ENCODE measurements at places on chromosomes 2 and 18.

- DNase-seq, result no peak
Measured at GRCh38 chr2:11669454-11670291, at the start of gene NTSR2. NTSR2 (minus strand) TSS chr2:11670195; CDS start chr2:11670129, 66 bp downstream.

DNA sequence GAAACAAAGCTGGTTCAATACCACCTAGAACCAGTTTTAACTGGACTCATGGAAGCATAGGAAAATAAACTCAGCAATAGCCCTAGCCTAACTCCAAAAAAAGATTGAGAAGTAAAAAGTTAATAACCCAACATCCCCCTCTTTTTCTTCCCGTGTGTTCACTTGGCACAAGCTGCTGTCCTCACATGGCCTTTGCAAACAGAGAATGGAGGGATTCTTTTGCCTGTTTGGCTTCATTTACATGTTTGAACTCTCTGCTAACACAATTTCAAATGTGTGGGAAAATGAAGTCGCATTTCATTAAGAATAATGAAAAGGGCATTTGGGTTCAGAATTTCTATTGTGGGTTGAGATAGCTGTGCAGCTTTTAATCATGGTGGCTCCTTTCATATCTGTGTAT, 589.2 kb upstream of the LRRTM1 start:
- no peak for DNase-seq

GRCh38 chr2:237474442-237474911, 12.6 kb upstream of the MLPH start:
- no peak for DNase-seq

GRCh38 chr2:182631299-182631698, 84.8 kb upstream of the DNAJC10 start:
- DNase-seq, result no peak

DNA sequence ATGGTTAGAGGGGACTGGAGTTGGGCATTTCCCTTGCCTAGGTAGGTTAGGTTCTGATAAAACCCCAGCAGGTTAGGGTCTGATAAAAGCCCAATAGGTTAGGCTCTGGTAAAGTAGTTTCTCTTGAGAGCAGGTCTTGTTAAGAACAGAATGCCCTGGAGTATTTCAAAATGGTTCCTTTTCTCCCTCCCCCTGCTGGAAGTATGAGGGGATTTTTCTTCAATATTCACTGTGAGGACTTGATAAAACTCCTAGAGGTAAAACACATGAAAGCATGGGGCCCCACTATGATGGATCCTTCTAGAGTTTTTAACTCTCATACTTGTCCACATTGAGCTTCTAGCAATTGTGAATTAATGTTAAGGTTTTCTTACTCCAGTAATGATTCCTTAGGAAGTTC, 27.6 kb downstream of the ANKAR start:
- DNase-seq, result no peak

- no peak for DNase-seq
Measured at GRCh38 chr2:164755952-164756351, 85.7 kb downstream of the COBLL1 start.

DNA sequence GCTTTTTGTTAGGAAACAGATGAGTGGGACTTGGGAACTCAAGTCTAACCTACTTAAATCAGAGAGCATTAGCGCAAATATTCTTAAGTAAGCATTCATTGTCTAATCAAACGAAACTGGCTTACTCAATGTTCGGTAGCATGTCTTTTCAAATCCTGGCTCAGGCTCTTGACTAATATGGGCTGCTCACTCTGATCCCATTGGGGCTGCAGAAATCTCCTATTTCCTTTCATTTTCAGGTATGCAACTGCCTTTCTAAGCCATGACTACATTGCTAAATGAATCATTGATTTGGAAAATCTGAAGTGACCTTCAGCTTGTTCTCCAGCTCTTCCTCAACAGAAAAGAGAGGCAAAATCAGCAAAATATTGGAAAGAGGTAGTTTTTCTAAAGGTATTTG, 2084.4 kb upstream of the PIK3C3 start:
- DNase-seq, result no peak

GRCh38 chr18:62880673-62881364, 165.5 kb downstream of the PHLPP1 start:
- DNase-seq, result no peak

DNA sequence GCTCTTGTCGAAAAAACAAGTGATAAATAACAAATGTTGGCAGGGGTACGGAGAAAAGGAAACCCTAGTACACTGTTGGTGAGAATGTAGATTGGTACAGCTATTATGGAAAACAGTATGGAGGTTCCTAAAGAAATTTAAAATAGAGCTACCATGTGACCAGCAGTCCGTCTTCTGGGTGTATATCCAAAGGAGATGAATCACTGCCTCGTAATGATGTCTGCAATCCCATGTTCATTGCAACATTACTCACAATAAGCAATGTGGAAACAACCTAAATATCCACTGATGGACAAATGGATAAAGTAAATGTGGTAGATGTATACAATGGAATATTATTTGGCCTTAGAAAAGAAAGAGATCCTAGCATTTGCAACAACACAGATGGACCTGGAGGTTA, 50.6 kb downstream of the SLC16A14 start:
- no peak for DNase-seq

GRCh38 chr2:25920786-25921415, 42.6 kb upstream of the ASXL2 start:
- no peak for DNase-seq

GRCh38 chr2:29267720-29268119, 152.5 kb downstream of the CLIP4 start:
- no peak for DNase-seq

DNA sequence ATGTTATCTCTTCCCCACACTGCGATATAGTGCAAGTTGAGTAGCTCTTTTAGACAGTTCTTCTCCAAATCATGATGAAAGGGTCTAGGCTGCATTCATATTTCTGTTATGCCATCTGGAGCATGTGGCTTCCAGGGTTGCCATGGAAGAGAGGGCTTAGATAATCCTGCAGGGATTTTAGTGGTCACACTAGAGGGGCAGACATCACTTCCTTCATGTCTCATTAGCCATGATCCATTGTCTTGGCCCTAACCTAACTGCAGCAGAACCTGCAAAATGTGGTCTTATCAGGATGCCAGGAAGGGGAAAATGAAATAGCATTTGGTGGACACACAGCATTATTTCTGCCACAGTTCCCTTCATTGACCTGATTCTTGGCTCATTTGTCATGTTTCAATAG, 83.1 kb downstream of the ADAM23 start:
- no peak for DNase-seq

DNA sequence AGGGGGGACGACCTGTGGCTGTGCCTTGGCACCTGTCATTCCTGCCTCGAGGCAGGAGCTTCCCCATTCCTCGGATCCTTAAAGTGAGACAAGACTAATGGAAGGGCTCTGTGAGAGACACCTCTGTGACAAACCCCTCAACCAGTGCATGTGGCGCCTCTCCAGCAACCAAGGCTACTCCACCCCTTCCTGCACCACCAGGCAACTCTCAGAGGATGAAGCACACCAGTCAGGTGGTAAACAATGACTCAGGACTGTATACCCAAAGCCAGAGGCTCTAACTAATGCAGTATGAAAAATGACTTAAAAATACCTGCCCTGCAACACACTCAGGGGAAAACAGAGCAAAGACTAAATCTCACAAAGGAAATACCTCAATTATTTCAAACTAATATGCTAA, 136.9 kb downstream of the UXS1 start:
- DNase-seq, result no peak

DNA sequence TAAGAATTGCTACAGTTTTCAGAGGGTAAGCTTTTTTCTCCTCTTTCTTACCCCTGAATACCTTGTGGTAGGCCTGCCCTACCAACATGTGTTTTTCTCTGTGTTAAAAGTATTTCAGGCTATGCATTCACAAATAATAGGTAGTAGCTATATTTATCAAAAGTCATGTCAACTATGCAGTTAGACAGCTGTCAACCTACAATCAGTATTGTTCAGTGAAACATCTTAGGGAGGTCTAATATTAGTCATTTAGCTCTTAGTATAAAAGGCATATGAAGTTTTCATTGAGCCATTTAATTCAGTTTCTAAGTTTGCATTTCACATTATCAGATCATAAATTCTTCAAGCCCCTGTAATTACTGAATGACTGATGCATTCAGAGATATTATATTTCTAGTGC, 36.7 kb downstream of the XIRP2 start:
- DNase-seq, result no peak

DNA sequence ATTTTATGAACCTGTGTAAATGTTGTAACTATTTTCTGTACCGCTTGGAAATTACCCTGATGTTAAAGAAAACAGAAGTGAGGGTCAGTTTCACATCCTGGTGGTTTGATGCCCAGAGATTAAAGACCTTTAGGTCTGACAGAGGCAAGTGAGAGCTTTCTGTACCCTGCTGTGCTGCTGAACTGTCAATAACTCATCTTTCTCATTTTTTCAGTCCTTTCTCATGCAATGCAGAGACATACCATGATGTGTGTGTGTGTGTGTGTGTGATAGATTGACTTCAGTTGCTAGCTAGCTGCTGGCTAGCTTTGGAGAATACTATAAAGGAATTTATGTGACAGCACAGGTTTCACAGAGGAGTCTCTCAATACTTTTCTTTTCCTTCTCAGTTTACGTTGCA, 2025.6 kb upstream of the LRRTM1 start:
- DNase-seq, result no peak

DNA sequence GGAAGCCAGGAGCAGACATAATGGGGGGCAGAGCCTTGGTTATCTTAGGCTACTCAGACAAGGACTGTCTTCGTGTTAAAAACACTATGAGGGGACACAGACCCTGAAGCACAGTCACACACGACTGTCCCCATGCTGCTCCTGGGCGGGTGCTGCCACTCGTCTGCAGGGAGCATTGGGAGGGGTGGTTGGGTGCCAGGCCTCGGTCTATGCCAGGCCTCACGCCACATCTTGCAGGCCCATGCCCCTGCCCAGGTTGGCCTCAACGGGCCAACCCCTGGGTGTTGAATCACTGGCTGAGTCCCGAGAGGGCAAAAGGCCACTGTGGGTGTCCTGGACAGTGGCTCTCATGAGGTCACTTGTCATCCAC, 97.9 kb downstream of the USP40 start:
- DNase-seq, result no peak

DNA sequence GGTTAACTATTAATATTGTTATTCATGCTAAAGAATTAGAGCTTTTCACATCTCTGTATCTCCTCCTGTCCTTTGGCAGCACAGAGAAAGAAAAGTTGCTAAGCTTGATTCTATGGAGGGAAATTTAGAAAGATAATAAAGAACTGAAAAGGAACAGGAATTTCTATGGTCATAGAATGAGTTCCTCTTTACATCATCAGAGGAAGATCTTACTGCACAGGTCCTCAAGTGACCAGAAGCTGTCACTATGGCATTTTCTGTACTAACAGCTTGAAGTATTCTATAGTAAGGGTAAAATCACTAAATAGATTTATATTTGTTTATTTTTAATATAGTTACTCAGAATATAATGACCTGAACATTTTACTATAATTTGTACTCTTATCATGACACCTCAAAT, 6.0 kb upstream of the PRKD3 start:
- DNase-seq, result no peak

DNA sequence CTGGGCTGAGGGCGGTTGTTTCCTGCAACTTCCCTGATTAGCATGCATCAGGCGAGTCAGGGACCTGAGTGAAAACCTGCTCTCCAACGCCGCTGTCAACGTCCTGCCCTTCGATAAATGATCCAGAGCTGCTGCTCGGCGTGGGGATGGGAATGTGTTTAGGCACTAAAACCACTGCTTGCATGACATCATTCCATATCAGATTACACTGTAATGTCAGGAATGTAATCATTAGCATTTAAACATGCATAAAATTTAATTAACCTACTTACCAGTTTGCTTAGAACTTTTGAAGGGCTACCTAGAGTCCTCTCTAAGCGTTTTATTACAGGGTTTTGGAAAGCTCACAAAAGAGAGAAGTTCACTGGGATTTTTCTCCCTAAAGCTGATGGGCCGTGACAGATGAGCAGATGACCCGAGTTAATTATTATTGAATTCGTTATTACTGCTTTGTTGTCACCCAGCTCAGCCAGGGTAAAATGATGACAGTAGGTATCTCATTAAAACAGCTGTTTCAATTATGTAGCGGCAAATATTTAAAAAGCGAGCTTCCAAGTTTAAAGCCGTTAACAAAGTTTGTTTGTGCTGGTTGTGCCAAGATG, 685.6 kb upstream of the SALL3 start:
- DNase-seq, result no peak

DNA sequence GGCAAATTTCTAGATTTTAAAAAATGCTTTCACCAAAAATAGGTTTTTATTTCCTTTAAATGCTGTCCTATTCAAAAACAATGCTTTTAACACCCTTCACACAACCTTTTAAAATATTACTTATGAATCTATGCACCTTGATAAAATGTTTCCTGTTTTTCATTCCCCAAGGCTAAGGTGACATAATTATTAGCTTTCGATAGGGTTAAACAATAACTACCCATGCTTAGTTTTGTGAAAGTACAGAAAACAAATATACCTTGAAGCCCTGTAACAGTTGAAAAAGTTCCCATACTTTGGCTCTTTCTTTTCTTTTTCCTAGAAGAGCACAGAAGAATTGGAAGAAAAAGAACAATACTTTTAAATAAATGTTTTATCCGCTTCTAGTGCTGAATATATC, 54.9 kb upstream of the ITPRID2 start:
- DNase-seq, result no peak

GRCh38 chr2:113324684-113325160, 46.0 kb upstream of the PAX8 start:
- no peak for DNase-seq

DNA sequence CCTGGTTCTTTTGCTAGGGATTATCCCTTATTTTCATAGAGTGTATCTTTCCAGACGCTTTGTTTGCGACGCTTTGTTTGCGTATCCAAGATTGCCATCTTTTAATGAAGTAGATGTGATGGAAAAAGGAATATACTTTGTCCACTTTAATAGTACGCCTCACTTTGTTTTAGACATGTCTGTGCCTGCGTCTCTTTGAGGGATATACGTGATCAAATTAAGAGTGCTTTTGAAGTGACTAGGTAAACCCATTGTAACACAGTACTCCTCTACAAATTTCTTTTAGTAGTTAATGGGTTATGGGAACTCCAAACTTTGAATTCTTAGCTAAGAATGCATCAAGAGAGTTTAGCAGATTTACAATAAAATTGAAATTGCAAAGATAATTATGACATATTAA, 27.9 kb downstream of the ACSL3 start:
- DNase-seq, result no peak

DNA sequence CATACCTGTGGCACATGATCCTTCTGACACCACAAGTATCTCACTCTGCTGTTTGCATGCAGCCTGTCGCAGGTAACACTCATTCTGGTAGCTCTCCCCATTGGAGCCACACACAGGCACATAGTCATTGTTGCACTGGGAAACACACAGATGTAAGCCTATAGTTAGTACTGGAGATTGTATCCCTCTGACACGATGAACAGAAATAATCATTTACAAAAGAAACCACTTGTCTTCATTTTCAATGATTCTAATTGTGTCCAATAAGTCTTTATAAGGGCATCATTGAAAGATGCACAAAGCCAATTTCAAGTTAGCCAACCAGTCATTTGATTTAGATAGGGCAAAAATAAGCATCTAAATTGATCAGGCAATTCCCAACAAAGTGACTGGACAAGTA, 10.4 kb downstream of the TMEFF2 start:
- DNase-seq, result no peak

- no peak for DNase-seq
Measured at GRCh38 chr2:109013051-109013450, 24.0 kb upstream of the EDAR start.

Measured in AG09309 (cell line).